ENCODE measurements at places on chromosomes 11 and 22.
A peak's percentile ranks its signal among the peaks of the same experiment; 100 is the strongest.

GRCh38 chr11:74033046-74033445, 24.2 kb upstream of the UCP3 start:
- no peak for DNase-seq

- no peak for DNase-seq
These were observed 1.3 kb upstream of the FOLR1 start for GRCh38 chr11:72190631-72191071.

DNA sequence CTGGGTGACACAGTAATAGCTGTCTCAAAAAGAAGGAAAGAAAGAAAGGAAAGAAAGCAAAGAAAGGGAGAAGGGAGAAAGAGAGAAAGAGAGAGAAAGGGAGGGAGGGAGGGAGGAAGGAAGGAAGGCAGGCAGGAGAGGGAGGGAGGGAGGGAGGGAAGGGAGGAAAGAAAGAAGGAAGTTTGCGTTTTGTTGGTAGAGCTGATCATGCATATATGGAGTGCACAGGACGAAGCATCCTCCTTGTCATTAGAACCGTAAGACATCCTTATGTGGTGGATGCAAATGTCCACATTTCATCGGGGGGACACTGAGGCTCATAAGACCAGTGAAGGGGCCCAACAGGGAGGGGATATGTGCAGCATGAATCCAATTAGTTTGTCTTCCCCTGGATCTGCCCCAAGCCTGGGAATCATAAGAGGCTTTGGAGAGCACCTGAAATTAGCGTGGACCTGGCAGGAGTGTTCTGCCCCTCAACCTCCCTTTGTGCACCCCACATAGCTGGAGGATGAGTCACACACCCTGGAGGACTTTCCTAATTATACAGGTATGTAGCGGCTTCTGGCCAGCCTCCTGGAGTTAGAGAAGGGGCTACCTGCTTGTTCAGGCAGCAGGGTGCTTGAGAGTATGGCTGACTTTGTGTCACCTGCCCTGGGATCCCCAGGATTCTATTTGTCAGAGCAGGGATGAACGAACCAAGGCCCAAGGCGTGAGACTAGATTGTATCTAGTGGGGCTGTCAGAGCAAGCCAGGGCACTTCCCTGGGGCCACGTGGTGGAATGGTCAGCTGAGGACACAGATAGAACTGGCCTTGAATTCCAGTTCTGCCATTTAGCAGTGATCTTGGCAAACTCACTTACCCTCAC, 119.7 kb upstream of the CD82 start:
- no peak for DNase-seq

- no peak for DNase-seq
These were observed 1145.6 kb upstream of the TENM4 start for GRCh38 chr11:80586464-80586863.

DNA sequence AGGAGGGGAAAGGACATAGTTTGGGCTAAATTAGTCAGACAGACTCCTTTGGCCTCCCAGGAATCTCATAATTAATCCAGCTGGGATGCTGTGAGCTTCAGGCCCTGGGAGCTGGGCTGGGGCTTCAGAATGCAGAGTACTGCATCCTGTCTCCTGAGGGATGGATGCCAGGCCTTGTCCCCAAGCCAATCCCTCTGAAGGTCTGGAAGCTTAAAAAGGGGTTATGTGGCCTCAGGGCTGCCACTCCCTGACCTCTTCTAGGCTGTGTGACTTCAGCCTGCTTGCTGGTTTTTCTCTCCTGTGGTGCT, 6.9 kb upstream of the LRRC32 start:
- DNase-seq: peak; percentile 70

DNA sequence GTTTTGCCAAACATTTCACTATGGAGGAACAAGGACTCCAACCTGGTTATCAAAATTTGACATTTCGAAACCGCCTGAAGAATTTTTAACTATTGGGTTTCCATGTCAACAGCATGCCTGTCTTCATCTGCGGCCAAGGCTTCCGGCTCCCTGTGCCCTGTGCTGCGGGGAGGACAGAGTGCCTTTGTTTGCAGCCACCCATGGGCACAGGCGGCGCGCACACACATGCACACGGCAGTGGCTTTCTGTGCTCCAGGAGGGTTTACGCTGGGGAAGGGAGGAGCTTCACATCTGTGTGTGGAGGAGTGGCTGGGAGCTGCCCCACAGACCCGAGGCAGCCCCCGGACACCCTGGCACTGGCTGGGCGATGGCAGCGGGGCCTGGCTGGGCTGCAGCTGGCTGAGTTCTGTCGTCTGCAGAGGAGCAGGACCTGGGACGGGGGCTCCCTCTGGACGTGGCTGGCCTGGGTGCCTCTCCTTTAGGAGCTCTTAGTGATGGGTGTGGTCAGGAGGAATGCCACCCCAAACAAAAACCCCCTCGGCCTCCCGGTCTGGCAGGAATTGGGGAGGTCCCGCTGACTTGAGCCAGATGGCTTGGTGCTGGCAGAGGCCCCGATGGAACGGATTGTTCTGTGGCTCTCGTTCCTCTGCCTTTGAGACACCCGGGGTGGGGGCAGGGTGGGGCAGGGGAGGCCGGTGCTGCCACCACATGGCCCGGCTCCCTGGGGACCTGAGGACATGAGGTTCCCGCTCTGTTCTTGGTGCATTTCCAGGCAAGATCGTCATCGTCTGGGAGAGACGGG, 1290.9 kb downstream of the BRD1 start:
- peak; percentile 30 for DNase-seq

GRCh38 chr22:31579835-31580242, 82.2 kb downstream of the PISD start:
- DNase-seq: no peak

- no peak for DNase-seq
These were observed 116.4 kb downstream of the CASP12 start for GRCh38 chr11:104781719-104782376.

GRCh38 chr11:28346209-28346608, 238.0 kb downstream of the METTL15 start:
- DNase-seq: peak; percentile 14

DNA sequence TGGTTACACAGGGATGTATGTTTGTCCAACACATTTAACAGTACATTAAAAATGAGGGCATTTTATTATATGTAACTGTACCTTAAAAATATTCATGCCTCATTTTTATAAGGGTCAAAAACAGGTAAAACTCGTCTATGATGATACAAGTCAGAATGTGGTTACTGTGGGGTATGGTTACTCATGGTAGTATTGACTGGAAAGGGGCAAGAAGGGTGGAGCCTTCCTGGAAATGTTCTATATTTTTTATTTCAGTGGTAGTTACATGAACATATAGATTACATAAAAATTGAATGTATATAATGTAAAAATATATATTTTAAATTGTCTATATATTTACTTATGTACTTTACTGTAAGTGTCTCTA, 99.8 kb downstream of the STIM1 start:
- no peak for DNase-seq

GRCh38 chr22:25780673-25781072, 38.7 kb downstream of the MYO18B start:
- DNase-seq: no peak

GRCh38 chr11:57417056-57417455, 9.9 kb downstream of the SLC43A3 start:
- DNase-seq: no peak

- peak; percentile 58 for DNase-seq
These were observed 34.0 kb upstream of the A4GALT start for GRCh38 chr22:42754658-42755057.

- no peak for DNase-seq
These were observed 238.7 kb downstream of the FAM181B start for GRCh38 chr11:82494988-82495432.

- DNase-seq: peak; percentile 64
These were observed 1517.5 kb upstream of the TENM4 start for GRCh38 chr11:80958361-80958760.

- DNase-seq: no peak
These were observed 131.7 kb downstream of the VPREB1 start for GRCh38 chr22:22376352-22376706.

DNA sequence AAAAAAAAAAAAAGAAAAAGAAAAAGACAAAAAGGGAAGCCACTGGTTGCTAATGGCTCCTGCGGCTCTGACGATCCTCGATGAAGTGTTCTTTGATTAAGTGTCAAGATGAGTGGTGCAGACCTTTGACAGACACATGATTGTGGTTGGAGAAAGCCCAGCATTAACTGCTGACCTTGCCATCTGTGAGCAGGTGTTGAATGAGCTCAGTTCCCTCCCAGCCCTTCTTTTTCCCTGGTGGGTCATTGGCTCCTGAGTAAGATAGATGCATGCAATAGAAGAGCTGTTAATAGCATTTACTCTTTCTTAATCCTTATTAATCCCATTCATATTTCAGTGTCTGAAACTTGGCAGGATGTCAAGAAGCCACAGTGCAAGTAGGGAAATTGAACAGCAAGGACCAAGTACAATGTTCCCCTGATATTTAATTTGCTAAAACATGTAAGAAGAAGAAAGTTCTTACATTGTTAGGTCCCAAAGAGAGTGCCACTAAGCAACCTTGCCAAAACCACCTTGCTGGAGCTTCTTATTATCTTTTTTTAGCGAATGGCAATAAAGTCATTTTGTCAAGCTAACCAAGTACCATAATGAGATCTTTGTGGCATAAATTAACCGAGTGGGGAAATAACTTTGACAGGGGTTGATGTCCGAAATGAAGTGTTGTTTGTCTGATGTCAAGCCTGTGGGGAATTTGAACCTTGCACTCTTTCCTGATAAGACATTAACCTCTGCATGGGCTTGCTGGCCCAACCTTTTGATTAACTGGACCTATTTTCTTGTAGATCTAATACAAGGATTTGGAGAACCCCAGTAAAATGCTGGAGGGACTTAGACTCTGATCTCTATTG, 113.7 kb downstream of the PTPRJ start:
- DNase-seq: no peak

DNA sequence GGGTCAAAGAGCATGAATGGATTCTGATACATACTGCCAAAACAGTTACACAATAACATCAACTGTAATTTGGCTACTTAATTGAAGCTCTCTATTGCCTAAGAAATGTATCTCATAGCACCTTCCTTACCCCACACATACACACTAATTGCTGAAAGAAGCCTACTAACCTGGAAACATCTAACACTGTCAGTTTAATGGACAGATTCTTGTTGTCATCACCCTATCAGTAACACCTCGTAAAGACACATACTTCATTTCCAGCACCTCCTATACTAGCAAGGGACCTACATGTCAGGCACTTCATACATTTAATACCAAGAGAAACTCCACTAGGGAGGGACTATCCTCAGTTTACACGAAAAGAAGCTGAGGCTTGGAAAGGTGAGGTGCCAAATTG, 9.9 kb downstream of the NAP1L4 start:
- DNase-seq: no peak

DNA sequence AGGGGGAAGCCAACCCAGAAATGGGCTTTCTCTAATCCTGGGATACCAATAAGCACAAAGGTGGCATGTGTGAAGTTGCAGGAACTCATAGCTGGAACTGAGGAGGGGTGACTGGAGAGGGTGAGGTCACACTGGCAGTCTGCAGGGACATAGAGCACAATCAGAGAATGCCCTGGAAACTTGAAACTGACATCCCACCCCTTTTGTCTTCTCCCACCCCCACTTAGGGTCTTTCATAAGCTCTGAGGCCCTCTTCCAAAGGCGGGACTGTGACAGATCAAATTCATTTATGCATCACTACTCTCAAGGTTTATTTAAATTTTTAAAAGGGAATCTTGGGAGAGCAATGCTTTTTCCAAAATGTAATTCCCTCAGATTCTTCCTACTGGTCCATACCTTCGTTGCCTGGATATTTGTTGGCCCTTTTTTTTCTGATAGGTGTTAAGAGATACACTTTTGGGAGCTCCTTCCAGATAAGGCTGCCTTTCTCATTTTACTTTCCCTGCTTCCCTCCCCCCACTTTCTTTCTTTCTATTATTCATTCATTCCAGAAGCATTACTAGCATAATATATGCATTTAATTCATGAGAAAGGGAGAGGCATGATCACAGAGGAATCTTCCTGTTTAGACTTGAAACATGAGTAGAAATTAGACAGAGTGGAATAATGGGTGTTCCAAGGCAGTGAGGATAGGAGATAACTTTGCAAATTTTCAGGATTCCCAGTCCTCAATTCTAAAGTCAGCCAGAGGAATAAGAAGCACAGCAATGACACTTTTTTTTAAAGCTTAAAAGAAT, 14.8 kb downstream of the OR51E2 start:
- peak; percentile 74 for DNase-seq

GRCh38 chr11:21295508-21295907, 626.1 kb downstream of the NELL1 start:
- DNase-seq: no peak

- no peak for DNase-seq
These were observed at the start of gene ADORA2A for GRCh38 chr22:24427500-24428164. ADORA2A (plus strand) TSS chr22:24427599; CDS start chr22:24433405, 5,806 bp downstream.

DNA sequence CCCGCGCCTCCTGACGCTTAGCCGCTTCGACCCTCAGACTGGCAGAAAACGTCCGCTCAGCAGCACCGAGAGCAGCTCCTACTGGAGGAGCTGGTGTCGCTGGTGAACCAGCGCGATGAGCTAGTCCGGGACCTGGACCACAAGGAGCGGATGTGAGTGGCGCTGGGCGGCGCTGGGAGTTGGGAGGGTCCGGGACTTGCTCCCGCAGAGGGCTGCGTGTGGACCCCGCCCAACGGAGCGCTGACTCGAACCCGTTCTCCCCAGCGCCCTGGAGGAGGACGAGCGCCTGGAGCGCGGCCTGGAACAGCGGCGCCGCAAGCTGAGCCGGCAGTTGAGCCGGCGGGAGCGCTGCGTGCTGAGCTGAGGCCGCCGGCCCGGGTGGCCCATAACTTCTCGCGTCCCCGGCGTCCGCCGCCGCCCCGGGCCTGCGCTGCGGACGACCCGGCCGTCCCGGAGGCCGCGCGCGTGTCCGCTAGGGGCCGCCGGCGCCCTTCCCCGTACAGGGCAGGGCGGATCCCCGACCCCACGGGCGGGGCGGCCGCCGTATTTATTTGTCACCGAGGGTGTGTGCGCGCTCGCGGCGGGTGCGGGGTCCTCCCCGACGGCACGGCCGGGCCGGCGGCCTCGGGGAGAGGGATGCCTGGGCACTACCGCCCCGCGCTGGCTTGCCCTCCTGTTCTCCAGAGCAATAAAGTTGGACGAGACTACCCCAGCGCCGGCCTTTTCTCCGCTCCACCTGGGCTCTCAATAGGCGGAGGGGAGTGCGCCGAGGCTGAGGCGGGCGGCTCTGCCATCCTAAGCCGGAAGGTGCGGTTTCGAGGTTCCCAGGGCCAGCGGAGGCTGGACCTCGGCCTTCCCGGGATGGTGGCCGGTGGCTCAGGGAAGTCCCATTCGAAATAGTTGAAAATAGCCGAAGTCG, 3.4 kb downstream of the KCNK7 start:
- peak; percentile 71 for DNase-seq

DNA sequence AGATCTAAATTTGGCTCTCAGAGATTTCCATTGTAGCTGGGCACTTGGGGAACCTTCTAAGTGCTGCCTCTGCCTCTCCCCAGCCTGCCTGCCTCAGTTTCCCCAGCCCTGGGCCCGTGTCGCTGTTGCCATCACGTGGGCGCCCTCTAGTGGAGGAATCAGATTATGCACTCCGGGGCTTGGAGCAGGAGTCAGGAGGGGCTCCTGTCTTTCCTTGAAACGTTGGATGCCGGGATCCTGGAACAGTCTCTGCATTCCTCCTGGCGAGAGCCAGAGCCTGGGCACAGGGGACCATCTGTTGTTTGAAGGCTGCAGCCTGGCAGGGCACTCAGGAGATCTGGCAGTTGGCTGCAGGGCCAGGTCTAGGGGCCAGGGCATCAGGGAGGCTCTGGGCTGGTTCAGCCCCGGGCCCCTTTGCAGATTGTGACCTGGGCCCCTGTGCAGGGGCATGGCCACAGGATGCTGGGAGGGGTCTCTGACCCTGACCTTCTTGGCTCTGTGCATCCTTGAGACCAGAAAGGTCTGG, 71.6 kb downstream of the LRP5 start:
- DNase-seq: peak; percentile 57

Data from fibroblast of skin of back (primary cell).